Small intestine (tissue), 16 donors: ENCODE measurements at places on chromosomes 7 and 10.

GRCh38 chr7:111756687-111757178, 194.4 kb upstream of the IMMP2L start:
- no peaks in the 10 kb centered on the region for H3K27me3 ChIP-seq
- DNase-seq, result no peak
- H3K4me3 ChIP-seq, result no peak overlapping the region
- no peaks in the 10 kb centered on the region for H3K36me3 ChIP-seq
- H3K27ac ChIP-seq, result no peak overlapping the region

- no peak overlapping the region for H3K27ac ChIP-seq
- peak; percentile 25 for DNase-seq
- H3K27me3 ChIP-seq, result no peaks in the 10 kb centered on the region
- H3K4me1 ChIP-seq, result no peaks in the 10 kb centered on the region
- H3K4me3 ChIP-seq, result no peak overlapping the region
Measured at GRCh38 chr7:88200789-88201188, 19.0 kb downstream of the SRI start.

GRCh38 chr10:123244747-123245146, 90.5 kb downstream of the BUB3 start:
- no peaks in the 10 kb centered on the region for H3K36me3 ChIP-seq
- H3K27me3 ChIP-seq, result no peaks in the 10 kb centered on the region
- no peaks in the 10 kb centered on the region for H3K4me1 ChIP-seq
- no peak overlapping the region for H3K27ac ChIP-seq
- no peak for DNase-seq
- no peak overlapping the region for H3K4me3 ChIP-seq

DNA sequence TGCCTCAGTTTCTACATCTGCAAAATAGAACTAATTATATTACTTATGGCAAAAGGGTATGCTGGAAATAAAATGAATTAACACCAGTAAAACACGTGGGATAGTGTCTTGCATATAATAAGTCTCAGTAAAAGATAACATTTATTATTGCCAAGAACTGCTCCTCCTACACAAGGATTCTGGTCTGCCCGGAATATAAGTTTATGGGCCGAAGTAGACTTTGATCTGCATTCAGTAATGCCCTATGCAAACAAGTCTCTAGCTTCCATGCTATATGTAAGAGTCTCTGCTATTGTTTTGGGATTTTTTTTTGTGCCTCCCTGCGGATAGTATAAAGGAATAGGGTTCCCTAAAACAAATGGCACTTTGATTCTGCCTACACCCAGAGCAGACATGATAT, 125.6 kb upstream of the SLC26A5 start:
- no peaks in the 10 kb centered on the region for H3K36me3 ChIP-seq
- DNase-seq, result peak; percentile 24
- H3K27ac ChIP-seq, result no peak overlapping the region
- no peaks in the 10 kb centered on the region for H3K4me1 ChIP-seq

- DNase-seq, result no peak
- no peak overlapping the region for H3K27ac ChIP-seq
- H3K4me1 ChIP-seq, result no peaks in the 10 kb centered on the region
Measured at GRCh38 chr7:39137480-39137879, 159.8 kb downstream of the POU6F2 start.

- no peak overlapping the region for H3K4me3 ChIP-seq
- no peaks in the 10 kb centered on the region for H3K36me3 ChIP-seq
- H3K27me3 ChIP-seq, result no peaks in the 10 kb centered on the region
- no peak for DNase-seq
- H3K27ac ChIP-seq, result no peak overlapping the region
Measured at GRCh38 chr10:59962756-59963155, 56.4 kb upstream of the CCDC6 start.

- H3K27me3 ChIP-seq, result peaks cover 2% of the 10 kb centered on the region
- no peak overlapping the region for H3K27ac ChIP-seq
- no peak overlapping the region for H3K4me3 ChIP-seq
- no peak for DNase-seq
Measured at GRCh38 chr10:90937645-90938258, 16.9 kb upstream of the ANKRD1 start.

DNA sequence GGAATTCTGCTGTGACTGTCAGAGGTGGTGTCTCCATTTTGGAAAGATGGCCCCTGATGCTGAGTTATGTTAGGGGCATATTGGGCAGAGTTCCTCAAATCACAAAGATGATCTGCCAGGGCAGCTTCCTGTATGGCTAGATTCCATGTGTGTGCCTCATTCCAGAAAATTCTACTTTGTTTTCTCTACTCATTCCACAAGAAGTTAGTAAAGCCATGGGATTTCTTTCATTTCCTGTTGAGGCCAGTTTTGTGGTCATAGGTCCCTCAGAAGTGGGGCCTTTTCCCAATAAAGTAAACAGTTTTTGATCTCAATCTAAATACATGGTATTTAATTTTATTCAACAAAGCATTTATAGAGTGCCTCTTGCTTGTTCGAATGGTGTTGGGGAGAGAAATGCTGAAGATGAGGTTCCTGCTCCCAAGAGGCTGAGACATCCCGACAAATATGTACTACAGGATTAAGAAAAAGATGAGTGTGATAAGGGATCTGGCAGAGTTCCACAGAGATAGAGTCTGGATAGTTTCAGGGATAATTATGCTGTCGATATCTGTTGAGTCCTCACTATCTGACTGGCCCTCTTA, 33.0 kb downstream of the MINDY4 start:
- peaks cover 2% of the 10 kb centered on the region for H3K4me1 ChIP-seq
- H3K27ac ChIP-seq, result peak overlapping the region; percentile 13
- no peak for DNase-seq
- H3K36me3 ChIP-seq, result no peaks in the 10 kb centered on the region

- no peak overlapping the region for H3K27ac ChIP-seq
- no peak for DNase-seq
- no peaks in the 10 kb centered on the region for H3K27me3 ChIP-seq
- H3K4me1 ChIP-seq, result no peaks in the 10 kb centered on the region
Measured at GRCh38 chr7:105635197-105635596, 53.9 kb upstream of the EFCAB10 start.

DNA sequence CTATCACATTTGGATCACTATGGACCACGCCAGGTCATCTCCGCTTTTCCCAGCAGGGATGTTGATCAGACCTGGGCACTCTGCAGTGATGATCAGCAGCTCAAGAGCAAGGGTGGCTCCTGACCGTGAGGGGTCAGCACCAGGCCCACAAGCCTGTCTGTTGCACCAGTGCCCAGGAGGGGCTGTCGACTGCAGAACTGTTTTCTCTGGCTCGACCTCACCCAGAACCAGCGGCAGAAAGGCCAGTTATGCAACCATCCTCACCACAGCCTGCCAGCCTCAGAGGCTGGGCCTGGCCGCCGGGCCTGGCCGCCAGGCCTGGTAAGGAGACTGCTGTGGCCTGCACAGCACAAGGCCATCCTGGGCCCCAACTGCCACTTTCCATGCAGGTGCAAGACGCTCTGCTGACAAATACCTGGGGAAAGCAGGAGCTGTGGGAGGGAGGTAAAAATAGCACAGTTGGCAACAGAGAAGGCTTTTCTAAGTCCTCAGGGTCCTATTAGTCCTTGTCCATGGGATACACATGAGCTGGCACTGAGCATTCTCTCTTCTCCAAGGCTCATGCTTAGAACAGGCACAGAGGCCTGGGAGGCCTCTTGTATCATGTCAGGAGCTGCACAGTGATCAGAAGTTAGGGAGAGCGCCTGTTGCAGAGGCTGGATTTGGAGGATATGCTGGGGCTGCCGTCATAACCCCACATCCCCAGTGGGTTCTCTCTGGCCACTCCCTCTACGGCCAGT, 17.5 kb downstream of the KCNMA1 start:
- H3K36me3 ChIP-seq, result no peaks in the 10 kb centered on the region
- H3K4me1 ChIP-seq, result no peaks in the 10 kb centered on the region
- no peak for DNase-seq
- no peak overlapping the region for H3K4me3 ChIP-seq
- H3K27ac ChIP-seq, result no peak overlapping the region

- no peaks in the 10 kb centered on the region for H3K36me3 ChIP-seq
- no peaks in the 10 kb centered on the region for H3K27me3 ChIP-seq
- DNase-seq, result no peak
- H3K4me1 ChIP-seq, result no peaks in the 10 kb centered on the region
- no peak overlapping the region for H3K4me3 ChIP-seq
- H3K27ac ChIP-seq, result no peak overlapping the region
Measured at GRCh38 chr7:57415326-57415725, 34.7 kb upstream of the ZNF716 start.

DNA sequence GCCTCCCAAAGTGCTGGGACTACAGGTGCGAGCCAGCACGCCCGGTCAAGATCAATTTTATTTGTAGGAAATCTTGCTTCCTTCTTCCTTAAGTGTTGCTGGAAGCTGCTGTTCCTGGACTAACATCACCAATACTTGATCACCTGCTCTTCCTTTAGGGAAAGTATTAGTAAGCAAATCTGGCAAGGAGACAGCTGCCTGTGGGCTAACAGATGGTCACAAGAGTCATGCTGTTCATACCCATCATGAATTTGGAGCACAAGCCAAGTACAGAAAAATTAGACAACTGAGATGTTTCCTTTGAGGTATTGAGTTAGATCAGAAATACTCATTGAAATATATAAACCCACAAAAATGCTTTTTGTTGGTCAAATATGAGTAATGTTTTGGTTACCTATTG, 27.9 kb downstream of the BAIAP2L1 start:
- peaks cover 3% of the 10 kb centered on the region for H3K4me1 ChIP-seq
- H3K4me3 ChIP-seq, result no peak overlapping the region
- H3K36me3 ChIP-seq, result no peaks in the 10 kb centered on the region

GRCh38 chr7:91264924-91265681, 870 bp downstream of the FZD1 start:
- peak overlapping the region; percentile 93 for H3K27ac ChIP-seq
- H3K4me1 ChIP-seq, result peaks cover 15% of the 10 kb centered on the region
- DNase-seq, result peak; percentile 85
- H3K4me3 ChIP-seq, result peak overlapping the region; percentile 72
- no peaks in the 10 kb centered on the region for H3K36me3 ChIP-seq

- no peak overlapping the region for H3K27ac ChIP-seq
- no peaks in the 10 kb centered on the region for H3K27me3 ChIP-seq
- no peaks in the 10 kb centered on the region for H3K36me3 ChIP-seq
- H3K4me1 ChIP-seq, result no peaks in the 10 kb centered on the region
Measured at GRCh38 chr10:105952153-105952552, 1212.4 kb downstream of the SORCS1 start.

GRCh38 chr7:90736968-90737939, 141.1 kb downstream of the CDK14 start:
- DNase-seq, result no peak
- peaks cover 11% of the 10 kb centered on the region for H3K36me3 ChIP-seq
- no peak overlapping the region for H3K4me3 ChIP-seq

DNA sequence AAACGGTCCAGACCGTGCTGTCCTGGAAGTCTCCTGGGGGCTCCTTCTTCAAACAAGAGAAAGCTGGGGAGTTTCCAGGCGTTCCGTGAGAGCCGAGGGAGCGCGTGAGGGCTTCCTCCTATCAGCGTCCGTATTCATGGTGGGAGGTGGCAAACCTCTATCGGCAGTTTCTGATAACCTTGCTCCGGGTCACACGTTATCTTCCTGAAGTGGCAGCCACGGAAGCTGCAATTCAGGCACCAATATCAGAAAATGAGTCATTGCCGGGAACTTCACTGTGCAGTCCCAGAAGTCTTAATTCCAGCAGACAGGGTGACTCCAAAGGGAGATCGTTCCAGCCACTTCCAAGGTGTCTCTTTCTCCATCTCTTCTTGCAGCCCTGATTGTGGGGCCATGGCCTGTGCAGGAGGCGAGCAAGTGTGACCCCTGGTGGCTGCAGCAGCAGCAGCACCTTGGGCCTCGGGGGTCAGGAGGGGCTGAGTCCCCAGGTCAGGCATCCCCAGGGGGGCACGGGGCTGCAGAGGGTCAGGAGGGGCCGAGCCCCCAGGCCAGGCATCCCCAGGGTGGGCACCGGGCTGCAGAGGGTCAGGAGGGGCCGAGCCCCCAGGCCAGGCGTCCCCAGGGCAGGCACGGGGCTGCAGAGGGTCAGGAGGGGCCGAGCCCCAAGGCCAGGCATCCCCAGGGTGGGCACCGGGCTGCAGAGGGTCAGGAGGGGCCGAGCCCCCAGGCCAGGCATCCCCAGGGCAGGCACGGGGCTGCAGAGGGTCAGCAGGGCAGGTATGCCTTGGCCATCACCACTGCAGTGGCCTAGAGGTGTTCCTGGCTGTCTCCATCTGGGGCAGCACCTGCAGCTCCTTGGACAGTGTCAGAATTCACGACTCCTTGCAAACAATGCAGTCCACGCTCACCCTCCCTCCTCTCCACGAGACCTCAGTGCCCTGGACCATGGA, 538.7 kb downstream of the DNAJB6 start:
- no peaks in the 10 kb centered on the region for H3K4me1 ChIP-seq
- H3K4me3 ChIP-seq, result no peak overlapping the region
- H3K27ac ChIP-seq, result no peak overlapping the region
- peak; percentile 6 for DNase-seq

GRCh38 chr7:39703144-39703543, 79.8 kb downstream of the RALA start:
- DNase-seq, result no peak
- no peak overlapping the region for H3K4me3 ChIP-seq
- H3K27me3 ChIP-seq, result no peaks in the 10 kb centered on the region
- H3K27ac ChIP-seq, result no peak overlapping the region

GRCh38 chr10:97517778-97518300, 19.1 kb downstream of the UBTD1 start:
- no peak overlapping the region for H3K4me3 ChIP-seq
- H3K36me3 ChIP-seq, result no peaks in the 10 kb centered on the region
- H3K27me3 ChIP-seq, result no peaks in the 10 kb centered on the region
- DNase-seq, result no peak
- H3K4me1 ChIP-seq, result no peaks in the 10 kb centered on the region
- no peak overlapping the region for H3K27ac ChIP-seq

DNA sequence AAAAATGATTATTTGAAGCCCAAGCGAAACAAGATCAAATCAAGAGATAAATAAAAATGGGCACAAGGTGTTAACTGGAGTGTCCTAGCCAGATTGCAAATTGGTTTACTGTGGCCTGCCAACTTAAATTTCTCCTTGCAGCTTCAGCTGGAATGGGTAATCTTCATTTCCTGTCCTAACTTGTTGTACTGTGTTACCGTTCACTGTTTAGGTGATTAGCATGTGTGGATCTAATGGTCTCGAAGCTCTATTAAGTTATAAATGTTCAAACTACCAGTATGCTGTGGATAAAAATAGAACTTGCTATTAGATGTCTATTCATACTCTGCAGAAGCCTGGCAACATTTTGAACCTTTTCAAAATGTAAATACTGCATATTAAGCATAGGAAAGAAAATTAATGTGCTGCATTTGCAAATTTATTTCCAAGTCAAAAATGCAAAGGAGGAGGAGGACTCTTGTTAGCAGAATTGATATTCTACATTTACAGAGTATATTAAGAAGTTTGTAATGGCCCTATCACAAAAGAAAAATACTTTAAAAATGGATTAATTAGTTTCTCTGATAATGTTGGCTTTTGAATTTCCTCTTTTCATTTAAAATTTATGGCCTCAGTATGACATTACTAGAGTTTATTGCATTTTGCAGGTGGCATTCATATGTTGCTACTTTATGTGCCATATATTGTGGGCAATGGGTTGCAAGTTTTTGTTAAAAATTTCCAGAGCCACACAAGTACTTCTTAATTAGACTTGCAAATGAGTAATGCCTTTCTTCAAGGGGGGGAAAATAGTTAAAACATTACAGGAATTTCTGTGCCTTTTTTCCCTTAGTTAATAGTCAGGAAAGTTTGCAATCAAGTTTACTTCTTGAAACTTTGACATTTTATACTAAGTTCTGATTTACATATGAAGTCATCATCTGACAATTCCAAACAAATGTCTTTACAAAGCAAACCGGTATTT, 92.1 kb downstream of the CABCOCO1 start:
- H3K27ac ChIP-seq, result no peak overlapping the region
- no peaks in the 10 kb centered on the region for H3K36me3 ChIP-seq
- H3K27me3 ChIP-seq, result no peaks in the 10 kb centered on the region
